Stimulated activated CD8-positive, alpha-beta memory T cell treated with anti-CD3 and anti-CD28 coated beads, Interleukin-12 subunit alpha, Interleukin-12 subunit beta, amount 100 ng/mL, for 1 hour (primary cell): ENCODE measurements at places on chromosomes 3 and 15.

DNA sequence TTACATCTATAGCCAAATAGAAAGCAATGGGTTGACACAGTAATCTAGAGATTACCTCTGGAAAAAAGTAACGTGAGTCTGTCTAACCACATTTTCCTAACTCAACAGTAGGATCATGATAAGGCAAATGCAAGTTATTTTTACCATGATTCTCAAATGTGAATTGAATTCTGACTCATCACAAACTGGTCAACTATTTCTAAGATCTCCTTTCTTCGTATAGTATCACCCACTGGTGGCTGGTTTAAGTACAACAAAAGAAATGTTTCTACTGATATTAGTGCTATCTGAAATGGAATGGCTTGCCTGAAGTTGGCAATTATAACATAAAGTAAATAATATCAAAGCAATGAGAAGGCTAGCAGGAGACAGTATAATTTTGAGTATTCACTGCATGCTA is 102.2 kb downstream of the ABI3BP start:
- DNase-seq: no peak

GRCh38 chr15:78299101-78299930 is at the start of gene SKIC8:
SKIC8 (minus strand) TSS chr15:78299609; CDS start chr15:78295686, 3,923 bp downstream.
- DNase-seq: peak; percentile 75

DNA sequence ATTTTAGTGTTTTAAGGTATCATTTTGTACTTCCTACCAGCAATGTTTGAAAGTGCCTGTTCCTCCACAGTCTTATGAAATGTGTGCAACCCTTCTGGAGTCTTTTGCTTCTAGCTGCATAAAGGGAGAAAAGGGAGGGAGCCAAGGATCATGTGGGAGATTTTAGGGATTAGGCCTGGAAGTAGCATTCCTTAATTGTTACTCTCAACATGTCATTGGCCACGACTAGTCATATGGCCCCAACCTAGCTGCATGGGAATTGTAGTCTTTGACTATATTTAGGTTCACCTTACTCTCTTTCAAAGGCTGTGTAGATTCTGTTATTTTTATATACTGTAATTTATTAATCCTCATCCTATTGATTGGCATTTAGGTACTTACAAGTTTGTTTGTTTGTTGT is 14.9 kb downstream of the CRTAP start:
- DNase-seq: no peak

DNA sequence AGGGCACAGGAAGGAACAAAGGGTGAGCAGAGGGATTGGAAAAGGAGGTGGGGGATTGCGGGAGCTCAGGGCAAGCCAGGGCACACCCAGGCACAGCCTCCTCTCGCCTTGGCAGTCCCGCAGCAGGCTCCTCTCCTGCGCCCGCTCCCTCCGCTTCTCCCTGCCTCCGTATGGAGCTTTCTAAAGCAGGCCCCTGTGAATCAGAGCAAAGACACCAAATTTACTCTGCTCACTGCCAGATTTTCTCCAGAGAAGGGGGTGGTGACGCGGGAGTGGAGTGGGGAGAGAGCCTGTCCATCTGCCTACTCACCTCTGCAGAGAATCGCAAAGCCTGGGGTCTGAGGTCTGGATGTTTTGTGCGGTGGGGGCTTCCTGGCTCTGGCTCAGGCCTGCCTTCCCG is 20.0 kb downstream of the ATP2B2 start:
- no peak for DNase-seq

DNA sequence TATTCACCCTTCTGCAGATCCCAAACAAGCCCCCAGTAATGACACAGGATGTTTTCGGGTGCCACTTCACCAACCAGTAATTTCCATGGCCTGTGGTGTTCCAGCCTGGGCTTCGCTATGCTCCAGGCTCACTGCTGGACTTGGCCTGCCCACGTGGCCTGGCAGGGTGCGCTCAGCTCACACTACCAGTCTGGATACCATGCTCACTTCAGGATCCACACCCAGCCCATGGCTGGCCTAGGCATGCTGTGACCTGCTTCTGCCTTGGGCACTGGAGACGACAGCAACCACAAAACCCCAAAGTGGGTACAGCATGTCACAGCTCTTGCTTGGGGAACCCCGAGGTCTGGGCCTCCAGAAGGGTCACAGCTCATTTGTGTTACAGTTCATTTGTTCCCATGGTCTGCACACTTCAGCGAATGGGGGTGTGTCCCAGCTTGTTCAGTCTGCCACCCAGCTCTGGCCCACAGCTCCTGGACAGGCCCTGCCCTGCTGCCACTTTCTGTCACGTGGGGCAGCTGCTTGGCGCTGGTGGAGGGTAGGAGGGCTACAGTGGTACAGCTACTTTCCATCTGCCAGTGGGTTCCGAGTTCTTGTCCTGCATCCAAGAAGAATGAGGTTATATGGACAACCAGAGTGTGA is 650.8 kb downstream of the MCTP2 start:
- DNase-seq: no peak

- no peak for DNase-seq
These were observed 171.8 kb upstream of the CDIN1 start for GRCh38 chr15:36407647-36408046.

- no peak for DNase-seq
These were observed 96.3 kb downstream of the ZNF385D start for GRCh38 chr3:21654662-21655061.

- DNase-seq: no peak
These were observed 186.9 kb downstream of the PCCB start for GRCh38 chr3:136437043-136437442.

GRCh38 chr3:100545371-100545770 is 53.0 kb downstream of the TMEM45A start:
- no peak for DNase-seq

- no peak for DNase-seq
These were observed at the start of gene LCTL for GRCh38 chr15:66565741-66566144. LCTL (minus strand) TSS chr15:66565998; CDS start chr15:66565365, 633 bp downstream.

GRCh38 chr3:160928183-160928726 is 172.2 kb downstream of the PPM1L start:
- no peak for DNase-seq

DNA sequence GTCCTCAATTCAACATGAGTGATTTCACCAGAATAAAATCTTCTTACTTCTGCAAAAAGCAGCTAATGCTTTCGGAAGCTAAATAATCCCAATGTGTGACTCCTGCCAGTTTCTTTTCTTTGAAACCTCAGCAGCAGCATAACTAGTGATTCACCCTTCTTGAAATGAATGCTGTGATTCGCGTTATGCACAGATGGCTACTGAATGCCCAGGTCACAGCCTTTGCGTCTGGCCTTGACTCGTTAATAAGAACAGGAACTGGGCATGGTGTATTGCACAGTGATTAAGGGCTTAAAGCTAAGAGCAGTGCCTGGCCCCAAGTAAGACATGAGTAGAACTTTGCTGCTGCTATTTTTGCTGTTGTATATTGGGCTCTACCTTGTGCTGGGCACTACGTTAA is 19.0 kb downstream of the CGNL1 start:
- no peak for DNase-seq

- no peak for DNase-seq
These were observed 7.5 kb upstream of the PGPEP1L start for GRCh38 chr15:99014803-99015697.

DNA sequence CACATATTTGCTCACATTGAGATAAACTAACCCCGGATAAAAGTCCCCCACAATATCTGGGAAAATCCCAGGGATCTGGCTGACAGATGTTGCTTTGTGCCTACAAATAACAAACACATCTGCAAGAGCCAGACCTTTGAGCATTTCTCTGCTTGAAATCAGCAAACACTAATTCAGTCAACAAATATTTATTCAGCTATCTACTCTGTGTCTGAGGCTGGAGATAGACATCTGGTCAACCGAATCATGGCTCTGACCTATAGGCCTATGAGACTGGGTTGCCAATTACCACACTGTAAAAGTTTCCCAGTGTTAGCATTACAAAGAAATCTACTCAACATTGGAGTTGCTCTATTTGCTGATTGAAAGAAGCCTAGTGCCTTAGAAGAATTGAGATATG is 201.1 kb upstream of the CADPS start:
- no peak for DNase-seq

DNA sequence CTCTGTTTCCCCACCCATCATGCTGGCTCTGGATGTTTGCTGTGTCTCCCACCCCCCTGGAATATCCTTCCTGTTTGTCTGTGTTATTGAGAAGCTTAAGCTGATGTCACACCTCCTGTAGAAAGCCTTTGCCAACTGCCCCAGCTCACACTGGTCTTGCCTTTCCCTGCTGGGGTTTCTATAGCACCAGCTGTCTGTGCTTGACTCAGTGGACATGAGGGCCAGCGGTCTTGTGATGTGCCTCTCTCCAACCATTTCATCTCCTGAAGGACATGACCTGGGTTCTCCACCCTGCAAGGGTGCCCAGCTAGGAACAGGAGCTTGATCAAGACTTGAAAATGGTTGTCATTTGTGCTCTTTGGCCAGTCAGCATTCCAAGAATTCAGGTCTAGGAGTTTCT is 14.7 kb downstream of the TMEM40 start:
- DNase-seq: no peak

GRCh38 chr3:185865247-185865646 is 40.4 kb upstream of the IGF2BP2 start:
- DNase-seq: no peak

GRCh38 chr3:188165596-188165995 is 11.6 kb downstream of the LPP start:
- DNase-seq: no peak

DNA sequence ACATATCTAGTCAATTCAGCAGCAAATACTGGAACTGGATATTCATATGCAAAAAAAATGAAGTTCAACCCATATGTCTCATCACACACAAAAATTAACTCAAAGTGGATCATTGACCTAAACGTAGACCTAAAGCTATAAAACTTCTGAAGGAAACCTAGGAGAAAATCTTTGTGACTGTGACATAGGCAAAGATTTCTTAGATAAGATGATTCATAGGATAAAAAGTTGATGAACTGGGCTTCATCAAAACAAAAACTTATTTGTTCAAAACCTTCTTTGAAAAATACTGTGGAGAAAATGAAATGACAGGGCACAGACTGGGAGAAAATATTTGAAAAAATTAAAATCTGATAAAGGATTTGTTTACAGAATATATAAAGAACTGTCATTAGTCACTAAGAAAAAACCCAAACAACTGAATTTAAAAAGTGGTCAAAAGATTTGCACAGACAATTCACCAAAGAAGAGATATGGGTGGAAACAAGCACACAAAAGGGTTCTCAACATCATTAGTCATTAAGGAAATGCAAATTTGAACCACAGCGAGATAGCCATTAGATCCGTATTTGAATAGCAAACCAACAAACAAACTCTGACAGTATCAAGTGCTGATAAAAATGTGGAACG is 62.8 kb downstream of the ITGB5 start:
- no peak for DNase-seq

GRCh38 chr3:34780973-34781372 is 858.4 kb upstream of the ARPP21 start:
- no peak for DNase-seq

DNA sequence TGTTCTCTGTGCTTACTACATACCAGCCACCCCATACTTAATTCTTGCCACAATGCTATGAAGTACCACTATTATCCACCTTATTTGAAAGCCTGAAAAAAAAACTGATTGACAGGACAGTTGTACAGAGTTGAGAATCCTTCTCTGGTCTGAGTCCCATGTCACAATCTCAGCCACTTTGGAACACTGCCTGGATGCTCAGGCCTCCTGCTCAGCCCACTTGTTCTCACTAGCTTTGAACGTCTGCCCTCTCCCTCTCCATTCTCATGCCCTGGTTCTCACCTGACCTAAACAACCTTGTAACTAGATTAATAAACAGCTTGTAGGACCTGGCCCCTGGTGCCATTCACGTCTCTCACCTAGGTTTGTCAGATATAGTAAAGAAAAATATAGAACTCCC is 53.9 kb downstream of the TRIM69 start:
- DNase-seq: no peak
